ENCODE measurements at places on chromosomes 13 and 19. TPM values are rescaled to one million over a fixed set of nuclear protein-coding genes. Genes with fewer than 3 reads are reported as not detected.

DNA sequence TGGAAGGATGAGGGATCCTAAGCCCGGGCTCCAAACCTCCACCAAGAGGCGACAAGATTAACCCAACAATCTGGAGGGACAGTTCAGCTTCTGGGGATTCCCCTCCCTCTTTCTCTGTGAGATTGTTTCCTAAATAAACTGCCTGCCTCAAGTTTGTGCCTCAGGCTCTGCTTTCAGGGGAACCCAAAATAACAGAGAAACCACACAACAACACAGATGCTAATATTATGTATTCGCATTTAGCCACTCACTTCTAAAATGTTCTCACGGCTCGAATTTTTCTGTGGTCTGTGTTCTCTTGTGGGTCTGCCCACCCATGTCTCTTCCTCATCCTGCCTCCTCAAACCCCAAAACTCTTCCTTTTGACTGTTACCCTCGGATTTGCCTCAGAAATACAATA is 1381.1 kb upstream of the SLC10A2 start:
- no peaks in the 10 kb centered on the region for H3K27me3 ChIP-seq
- no peak overlapping the region for H3K27ac ChIP-seq

- no peak overlapping the region for H3K27ac ChIP-seq
- no peaks in the 10 kb centered on the region for H3K36me3 ChIP-seq
- no peaks in the 10 kb centered on the region for H3K4me1 ChIP-seq
- no peak overlapping the region for H3K4me3 ChIP-seq
- DNase-seq, result no peak
Observed at GRCh38 chr13:48801255-48801654, 147.5 kb downstream of the CYSLTR2 start.

GRCh38 chr13:85509512-85509911 is 289.7 kb downstream of the SLITRK6 start:
- H3K4me3 ChIP-seq, result no peak overlapping the region
- DNase-seq, result no peak
- no peaks in the 10 kb centered on the region for H3K27me3 ChIP-seq
- H3K27ac ChIP-seq, result peak overlapping the region; percentile 52
- H3K36me3 ChIP-seq, result no peaks in the 10 kb centered on the region
- H3K4me1 ChIP-seq, result no peaks in the 10 kb centered on the region

- no peaks in the 10 kb centered on the region for H3K36me3 ChIP-seq
- DNase-seq, result no peak
- peaks cover 11% of the 10 kb centered on the region for H3K4me1 ChIP-seq
- no peaks in the 10 kb centered on the region for H3K27me3 ChIP-seq
- no peak overlapping the region for H3K27ac ChIP-seq
Observed at GRCh38 chr13:95704510-95704909, 27.6 kb downstream of the DNAJC3 start.

Gene DCT
- total RNA-seq, result 0.64 TPM

- no peaks in the 10 kb centered on the region for H3K27me3 ChIP-seq
- H3K27ac ChIP-seq, result peak overlapping the region; percentile 90
- H3K4me3 ChIP-seq, result no peak overlapping the region
- peaks cover 5% of the 10 kb centered on the region for H3K4me1 ChIP-seq
Observed at GRCh38 chr19:43784241-43784980, 3.6 kb upstream of the KCNN4 start.

- no peak for DNase-seq
- no peak overlapping the region for H3K4me3 ChIP-seq
- H3K27me3 ChIP-seq, result peaks cover 19% of the 10 kb centered on the region
- H3K4me1 ChIP-seq, result no peaks in the 10 kb centered on the region
- no peaks in the 10 kb centered on the region for H3K36me3 ChIP-seq
- H3K27ac ChIP-seq, result no peak overlapping the region
Observed at GRCh38 chr19:9014803-9015202, 4.6 kb upstream of the MUC16 start.

DNA sequence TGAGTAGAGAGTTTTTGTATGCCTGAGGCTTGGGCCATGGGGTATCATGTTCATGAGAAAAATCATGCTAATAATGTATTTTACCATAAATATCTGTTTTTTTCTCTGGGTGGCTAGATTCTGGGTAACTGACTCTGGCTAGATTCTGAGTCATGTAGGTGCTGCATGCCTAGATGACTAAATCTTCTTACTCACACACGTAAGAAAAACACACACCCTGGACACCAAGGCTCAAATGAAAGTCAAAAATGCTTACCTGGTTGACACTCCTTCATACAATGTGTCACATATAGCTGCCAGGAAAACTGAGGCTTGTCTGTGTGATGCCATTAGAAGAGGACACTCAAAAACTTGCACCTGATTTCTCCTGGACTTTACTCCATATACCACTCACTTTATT is 597.4 kb upstream of the SLITRK1 start:
- no peak overlapping the region for H3K27ac ChIP-seq
- no peaks in the 10 kb centered on the region for H3K4me1 ChIP-seq
- DNase-seq, result no peak
- no peaks in the 10 kb centered on the region for H3K27me3 ChIP-seq
- H3K4me3 ChIP-seq, result no peak overlapping the region
- H3K36me3 ChIP-seq, result no peaks in the 10 kb centered on the region

Measured in breast epithelium (tissue), 4 donors.